ENCODE measurements at places on chromosomes 1 and 21.
A peak's percentile ranks its signal among the peaks of the same experiment; 100 is the strongest.

GRCh38 chr1:50422675-50422945, 633 bp downstream of the DMRTA2 start:
- no peak for DNase-seq

GRCh38 chr1:154767315-154768240, 102.5 kb downstream of the KCNN3 start:
- DNase-seq = no peak

DNA sequence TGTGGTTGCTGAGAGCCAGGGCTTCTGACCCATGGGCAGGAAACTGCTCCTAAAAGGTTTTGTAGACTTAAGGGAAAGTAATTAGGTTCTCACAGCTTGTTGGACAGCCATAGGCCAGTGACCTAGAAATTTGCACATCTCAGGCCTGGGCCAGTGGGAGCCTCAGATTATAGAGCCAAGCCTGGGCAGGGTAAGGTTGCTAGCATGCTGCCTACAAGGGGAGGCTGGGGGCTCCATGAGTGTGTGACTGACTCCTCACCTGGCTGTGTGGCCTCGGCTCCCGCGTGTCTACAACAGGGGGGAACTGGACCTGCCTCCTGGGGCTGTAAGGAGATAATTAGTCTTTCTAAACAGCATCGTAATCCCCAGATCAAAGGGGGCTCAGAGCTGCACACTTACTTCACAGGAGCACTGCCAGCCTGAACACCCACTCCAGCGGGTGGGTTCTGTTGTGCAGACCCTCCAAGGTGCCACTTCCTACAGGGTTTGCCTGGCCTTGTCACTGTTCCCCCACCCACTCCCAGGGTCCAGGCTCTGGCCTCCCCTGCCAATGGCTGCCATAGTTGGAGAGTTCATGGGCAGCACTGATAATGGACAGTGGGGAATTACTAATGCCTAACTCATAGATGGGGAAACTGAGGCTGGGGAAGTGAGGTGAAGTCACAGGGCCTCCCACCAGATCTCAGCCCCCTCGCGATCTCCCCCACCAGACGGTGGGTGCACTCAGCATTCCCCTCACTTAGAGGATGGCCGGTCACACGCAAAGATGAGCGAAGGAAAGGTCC, 230.4 kb upstream of the TMEM51 start:
- DNase-seq = no peak

- no peak for DNase-seq
These were observed 12.1 kb downstream of the MCL1 start for GRCh38 chr1:150567341-150567716.

DNA sequence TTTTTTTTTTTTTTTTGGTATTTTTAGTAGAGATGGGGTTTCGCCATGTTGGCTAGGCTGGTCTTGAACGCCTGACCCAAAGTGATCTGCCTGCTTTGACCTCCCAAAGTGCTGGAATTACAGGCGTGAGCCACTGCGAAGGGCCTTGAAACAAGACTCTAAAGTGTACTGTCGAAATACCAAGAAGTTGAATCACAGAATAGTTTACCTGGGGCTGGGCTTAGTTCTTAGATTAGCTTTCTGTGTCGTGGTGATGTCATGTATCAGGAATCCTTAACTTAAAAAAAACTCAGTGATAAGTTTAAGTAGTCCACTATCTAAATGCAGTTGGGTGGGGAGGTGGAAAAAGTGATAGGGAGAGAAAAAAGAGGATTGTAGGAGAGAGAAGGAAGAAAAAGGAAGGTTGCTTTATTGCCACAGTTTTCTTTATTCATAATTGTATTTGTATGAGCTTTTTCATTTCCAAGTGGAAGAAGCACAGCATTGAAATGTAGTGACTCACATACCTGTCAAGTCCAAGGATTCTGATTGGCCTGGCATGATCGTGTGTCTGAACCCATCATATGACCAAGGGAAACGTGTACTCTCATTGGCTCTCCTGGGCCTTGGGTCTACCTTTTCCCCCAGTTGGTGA, 13.4 kb downstream of the ITSN1 start:
- DNase-seq = peak; percentile 99

DNA sequence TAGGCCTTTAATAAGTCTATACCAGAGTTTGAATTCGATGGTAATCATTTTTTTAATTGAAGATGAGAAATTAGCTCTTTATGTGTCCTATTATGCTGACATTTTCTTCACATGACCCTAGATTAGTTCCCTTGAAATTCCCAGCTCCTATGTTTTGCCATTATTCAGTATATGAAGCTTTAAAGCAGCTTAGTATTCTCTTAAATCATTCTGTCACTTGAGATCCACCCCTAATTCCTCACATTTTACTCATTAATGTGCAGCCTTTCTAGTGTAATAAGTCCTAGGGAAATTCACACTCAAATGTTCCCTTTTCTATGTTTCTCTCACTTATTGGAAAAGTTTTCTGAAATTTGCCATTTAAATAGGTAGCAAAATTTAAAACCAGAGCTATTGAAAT, 704.5 kb upstream of the B3GALT2 start:
- no peak for DNase-seq

- no peak for DNase-seq
These were observed 174.4 kb downstream of the DSCAM start for GRCh38 chr21:40672602-40673001.

- no peak for DNase-seq
These were observed 64.3 kb upstream of the LRRC8B start for GRCh38 chr1:89460325-89460724.

DNA sequence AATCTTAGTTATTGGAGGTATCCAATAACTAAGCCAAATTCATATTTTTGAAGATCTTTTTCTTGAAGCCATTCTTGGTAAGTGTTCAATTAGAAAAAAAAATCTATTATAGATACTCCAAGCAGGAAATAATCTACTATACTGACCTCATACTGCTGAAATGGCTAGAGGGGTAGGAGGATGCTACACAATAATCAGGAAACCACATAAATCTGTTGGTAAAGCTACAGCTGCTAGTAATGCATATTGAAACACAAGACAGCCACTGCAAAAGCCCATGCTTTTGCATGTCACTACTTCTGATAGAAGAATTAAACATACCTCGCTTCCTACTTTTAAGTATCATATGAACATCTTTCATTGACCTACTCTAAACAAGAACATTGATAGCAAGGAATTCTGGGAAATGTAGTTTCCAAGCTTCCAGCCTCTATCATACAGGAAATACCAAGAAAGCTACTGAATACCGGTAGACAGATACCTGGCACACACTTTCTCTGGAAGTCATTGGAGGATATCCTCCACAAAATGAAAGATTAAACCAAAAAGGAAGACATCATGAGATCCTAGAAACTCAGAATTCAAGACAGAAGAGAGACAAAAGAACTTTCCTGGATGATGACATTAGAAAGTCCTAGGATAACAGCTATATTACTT, 103.0 kb upstream of the VAV3 start:
- no peak for DNase-seq

- no peak for DNase-seq
These were observed 93.9 kb upstream of the DAB1 start for GRCh38 chr1:57517587-57518374.

- no peak for DNase-seq
These were observed 22.8 kb downstream of the RNF223 start for GRCh38 chr1:1051127-1051810.

- DNase-seq = no peak
These were observed 369.5 kb downstream of the SEC16B start for GRCh38 chr1:177600321-177600720.

- DNase-seq = no peak
These were observed 221.1 kb upstream of the GREM2 start for GRCh38 chr1:240833075-240833474.

DNA sequence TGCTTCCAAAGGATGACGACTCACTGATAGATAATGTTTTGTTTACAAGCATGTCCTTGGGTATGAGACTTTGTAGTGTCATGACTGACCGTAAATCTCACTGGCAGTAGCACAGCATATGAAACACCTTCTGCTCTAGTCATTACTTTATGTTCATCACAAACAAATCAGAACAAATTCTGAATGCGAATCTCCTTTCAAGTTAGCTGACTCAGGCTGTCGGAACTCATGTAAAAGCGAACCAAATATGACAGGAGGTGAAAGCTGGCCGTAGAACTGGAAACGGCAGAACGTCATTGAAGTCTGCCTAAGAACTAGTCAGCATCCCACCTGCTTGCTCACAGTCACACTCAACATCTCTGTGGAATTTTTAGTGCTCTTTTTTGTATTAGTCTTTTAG, 143.9 kb downstream of the RGS7 start:
- no peak for DNase-seq

DNA sequence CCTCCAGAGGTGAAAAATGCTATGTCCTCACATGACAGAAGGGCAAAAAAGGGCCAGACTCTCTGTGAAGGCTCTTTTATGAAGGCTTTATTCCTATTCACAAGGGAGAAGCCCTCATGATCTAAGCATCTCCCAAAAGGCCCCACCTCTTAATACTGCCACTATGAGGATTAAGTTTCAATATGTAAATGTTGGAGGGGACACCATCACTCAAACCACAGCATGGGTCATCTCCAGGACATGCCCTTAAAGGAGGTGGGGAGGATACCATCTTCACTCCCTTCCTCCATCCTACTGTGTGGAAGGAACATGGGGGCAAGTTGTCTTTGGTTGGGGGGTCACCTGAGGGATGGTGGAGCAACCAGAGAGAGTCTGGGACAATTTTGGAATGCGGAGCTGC, 170.1 kb downstream of the TRIM33 start:
- no peak for DNase-seq

GRCh38 chr1:54463259-54464030, 57.3 kb upstream of the SSBP3 start:
- DNase-seq = no peak

DNA sequence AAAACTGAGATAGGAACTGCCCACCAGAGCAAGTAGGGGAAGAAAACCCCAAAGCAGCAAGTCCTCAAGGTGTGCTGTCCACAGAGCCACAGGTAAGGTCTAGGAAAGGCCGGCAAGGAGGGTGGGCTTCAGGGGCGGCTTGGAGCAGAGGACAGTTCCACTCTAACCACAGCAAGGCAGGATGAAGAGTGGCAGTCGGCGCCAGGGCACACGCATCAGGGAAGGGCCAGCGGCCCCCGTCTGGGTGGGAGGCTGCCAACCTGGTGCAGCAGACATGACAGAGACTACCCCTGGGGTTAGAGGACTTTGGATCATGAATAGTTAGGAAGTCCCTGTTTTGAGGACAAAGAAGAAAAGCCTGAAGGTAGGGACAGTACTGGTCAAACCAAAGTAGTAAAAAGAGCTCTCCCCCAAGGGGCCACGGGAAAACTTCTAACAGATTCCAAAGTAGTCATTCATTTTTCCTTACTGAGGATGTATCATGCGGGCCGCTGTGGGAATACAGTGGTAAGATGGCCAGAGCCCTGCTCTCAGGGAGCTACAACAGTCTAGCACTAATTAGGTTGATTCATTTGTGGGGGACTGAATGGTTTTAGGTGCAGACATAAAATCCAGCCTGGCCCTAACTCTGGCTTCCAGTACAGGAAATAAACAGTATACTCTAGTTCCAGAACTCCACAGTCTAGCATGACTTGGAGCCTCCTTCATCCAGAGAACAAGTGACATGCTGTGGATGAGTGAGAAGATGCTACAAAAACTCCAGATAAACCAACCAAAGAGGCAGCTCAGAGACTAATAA, 3.5 kb upstream of the RAP1GAP start:
- no peak for DNase-seq

DNA sequence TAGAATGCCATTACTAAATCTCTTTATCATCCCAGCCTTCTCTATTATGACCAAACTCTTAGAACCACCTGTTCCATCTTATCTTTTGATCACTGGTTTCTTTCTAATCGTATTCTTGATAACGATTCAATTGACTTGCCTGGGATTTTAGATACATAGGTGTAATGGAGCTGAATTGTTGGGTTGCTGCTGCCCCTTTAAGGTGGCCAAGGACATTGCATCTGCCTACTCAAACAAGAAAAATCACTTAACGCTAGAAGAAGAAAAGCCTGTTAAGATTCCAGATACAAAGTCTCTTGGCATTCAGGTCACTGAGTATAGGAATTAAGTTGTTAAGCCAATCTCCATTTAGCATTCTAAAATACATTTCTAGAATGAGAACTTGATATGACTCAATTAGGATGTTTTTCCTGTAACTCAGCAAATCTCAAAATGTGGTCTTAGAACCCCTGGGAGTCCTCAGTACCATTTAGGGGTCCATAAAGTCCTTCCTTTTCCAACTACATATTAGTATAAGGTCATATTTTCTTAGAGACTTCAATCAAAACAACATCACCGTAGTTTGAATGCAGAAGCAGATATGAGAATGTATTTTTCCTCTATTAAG, 12.4 kb downstream of the NEXN start:
- peak; percentile 30 for DNase-seq

- DNase-seq = no peak
These were observed 114.4 kb upstream of the DPT start for GRCh38 chr1:168843401-168843800.

GRCh38 chr1:243469497-243469896, 213.7 kb downstream of the SDCCAG8 start:
- no peak for DNase-seq

DNA sequence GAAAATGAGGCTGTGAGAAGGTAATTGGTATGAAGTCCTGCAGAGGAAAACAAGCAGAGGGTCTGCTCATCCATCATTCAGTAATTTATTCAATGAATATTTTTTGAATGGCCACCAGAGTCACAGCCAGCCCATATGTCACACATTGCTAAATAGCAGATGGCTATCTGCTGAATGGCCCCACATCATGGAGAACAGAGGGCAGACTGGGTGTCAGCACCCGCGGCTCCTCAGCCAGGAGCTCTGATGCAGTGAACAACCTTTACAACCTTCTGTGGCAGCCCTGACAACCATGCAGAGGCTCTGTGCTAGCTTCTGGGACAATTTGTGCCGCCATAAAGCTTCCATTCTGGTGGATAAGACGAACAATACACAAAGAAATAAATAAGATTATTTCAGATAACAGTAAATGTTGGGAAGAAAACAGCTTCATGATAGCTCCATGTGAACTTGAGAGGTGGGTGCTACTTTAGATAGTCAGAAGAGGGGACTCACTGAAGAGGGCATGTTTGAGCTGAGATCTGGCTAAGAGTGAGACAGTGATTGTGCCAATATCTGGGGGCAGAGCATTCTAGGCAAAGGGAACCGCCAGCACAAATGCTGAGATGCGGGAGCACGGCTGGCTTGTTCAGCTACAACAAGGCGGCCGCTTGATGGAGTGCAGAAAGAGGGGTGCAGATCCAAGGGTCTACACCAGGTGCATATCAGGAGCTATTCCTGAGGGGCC, 2.8 kb upstream of the C1orf210 start:
- no peak for DNase-seq

Data from epithelial cell of proximal tubule (primary cell).